ENCODE measurements at places on chromosomes 2 and 18.

DNA sequence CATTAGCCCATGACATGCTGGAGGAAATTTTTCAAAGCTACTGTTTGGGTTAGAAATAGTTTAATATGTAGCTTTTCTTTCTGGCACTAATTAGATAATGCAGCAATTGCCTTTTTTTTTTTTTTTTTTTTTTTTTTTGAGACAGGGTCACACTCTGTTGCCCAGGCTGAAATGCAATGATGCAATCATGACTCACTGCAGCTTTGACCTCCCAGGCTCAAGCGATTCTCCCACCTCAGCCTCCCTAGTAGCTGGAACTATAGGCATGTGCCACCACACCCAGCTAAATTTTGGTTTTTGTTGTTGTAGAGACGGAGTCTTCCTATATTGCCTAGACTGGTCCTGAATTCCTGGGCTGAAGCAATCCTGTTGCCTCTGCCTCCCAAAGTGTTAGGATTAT lies 136.2 kb downstream of the SP100 start:
- no peak for DNase-seq

DNA sequence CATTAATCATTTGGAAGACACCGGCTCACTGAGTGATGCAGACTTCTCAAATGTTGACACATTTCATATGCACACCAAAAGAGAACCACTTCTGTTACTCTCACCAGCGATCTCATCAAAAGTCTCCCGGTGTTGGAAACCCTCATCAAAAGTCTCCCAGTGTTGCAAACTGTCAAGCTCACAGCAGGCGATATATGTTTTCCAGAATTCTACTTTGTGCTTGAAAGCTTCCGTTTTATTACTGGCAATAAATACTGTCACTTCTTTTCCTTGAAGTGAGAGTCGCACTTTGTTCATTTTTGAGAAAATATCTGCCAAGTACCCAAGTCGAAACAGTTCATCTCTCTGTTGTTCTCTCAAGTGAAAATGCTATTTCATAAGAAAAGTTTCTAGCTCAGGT lies 20.5 kb downstream of the MLPH start:
- no peak for DNase-seq

DNA sequence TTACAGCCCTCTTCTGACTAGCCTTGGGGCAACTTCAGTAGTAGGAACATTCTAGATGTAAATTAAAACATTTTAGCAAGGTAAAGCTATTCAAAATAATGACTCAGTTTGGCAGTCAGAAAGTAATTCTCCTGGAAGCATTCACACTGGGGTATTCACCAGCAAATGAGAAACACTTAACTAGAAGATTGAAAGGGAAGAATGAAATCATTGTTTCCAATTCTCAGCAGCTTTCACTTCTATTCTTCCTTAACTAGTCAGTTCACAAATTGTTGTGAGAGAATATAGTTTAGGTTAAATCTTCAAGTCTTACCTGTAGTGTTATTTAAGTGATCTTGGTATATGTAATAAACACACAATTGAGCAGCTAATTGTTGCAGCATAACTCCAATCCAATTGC lies 1135.6 kb upstream of the FAM98A start:
- DNase-seq = no peak

DNA sequence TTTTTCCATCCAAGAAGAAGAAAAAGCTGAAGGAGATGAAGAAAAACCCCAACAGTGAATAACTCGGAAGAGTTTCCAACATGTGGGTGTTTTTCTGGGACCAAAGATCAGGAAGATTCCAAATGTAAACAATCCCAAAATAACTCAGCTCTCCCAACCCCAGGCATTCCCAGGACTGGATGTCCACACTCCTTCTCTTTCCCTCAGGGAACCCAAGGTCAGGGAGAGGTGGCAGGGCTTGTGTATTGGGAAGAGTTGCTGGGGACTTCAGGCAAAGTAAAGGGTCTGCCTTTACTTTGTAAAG lies 268.0 kb downstream of the DYSF start:
- DNase-seq = no peak

GRCh38 chr2:56011624-56012023 lies 88.0 kb upstream of the EFEMP1 start:
- DNase-seq = no peak

GRCh38 chr18:46387441-46388131 lies 269.4 kb downstream of the LOXHD1 start:
- no peak for DNase-seq

GRCh38 chr2:174121612-174122011 lies 126.7 kb downstream of the OLA1 start:
- DNase-seq = no peak

DNA sequence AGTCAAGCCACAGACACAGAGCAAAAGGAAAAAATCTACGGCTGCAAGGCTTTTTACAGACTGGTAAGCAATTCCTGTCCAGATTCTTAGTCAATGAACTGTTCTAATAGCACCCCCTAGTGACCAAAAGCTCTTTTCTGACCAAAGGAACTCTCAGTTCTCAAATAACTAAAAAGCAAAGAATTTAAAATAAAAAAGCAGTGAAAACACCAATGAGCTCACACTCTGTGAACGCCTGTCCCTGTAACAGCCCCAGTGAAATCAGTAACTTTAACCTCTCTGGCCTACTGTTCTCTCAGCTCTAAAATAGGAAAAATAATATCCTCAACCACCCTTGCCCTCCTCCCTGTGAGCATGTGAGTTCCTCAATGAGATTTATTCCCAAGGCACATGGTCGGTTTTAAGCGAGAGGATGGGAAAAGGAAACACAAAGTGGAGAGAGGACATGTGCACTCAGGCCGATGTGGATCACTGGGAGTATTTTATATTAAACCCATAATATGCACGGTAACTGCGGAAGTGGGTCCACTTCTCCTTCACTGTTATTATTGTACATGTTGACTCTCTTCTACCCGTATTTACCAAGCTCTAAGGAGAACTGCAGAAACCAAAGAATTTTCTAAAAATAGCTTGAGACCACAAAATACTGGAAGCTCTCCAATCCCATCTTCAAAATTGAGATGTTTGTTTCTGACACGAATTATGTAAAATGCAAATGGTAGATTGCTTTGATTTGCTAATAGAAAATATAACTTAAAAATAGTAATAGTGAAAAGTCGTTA lies 128.5 kb downstream of the STK39 start:
- DNase-seq = peak; percentile 60

DNA sequence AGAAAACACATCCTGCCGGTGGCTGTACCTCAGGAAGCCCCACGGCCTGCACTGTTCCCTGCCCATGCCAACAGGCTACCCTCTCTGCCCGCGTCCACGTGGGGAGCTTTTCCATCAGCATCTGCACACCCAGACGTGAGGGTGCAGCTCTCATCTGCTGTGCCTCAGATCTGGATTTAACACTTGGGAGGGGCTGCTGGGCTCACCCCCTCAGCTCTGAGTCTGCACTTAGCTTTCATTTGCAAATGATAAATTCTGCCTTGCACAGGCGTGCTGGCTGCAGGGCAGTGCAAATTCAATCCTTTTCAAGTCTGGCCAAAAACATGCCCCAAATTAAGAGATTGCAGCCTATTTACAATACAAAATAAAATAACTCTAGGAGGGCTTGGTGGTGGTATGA lies 245.7 kb downstream of the TWIST2 start:
- DNase-seq = no peak

DNA sequence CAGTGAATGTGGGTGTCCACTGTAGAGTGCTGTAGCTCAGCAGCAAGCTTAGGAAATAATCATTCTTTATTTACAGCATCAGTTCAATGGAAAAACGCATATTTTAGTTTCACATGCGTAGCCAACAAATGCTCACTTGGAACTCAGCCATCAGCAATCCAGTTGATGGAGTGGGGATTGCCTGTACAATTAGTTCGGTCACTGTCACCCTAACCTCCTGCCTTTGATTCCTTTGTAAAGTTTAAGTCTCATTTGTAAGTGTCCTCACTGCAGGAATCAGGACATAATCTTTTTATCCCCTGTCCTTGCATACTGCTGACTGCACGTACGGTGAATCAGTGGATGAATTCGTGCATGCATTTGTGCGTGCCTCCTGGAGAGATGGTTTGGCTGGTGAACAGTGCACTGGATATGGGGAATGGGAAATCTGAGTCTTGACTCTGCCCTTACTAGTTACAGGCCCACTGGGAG lies 55.9 kb downstream of the RAB31 start:
- no peak for DNase-seq

DNA sequence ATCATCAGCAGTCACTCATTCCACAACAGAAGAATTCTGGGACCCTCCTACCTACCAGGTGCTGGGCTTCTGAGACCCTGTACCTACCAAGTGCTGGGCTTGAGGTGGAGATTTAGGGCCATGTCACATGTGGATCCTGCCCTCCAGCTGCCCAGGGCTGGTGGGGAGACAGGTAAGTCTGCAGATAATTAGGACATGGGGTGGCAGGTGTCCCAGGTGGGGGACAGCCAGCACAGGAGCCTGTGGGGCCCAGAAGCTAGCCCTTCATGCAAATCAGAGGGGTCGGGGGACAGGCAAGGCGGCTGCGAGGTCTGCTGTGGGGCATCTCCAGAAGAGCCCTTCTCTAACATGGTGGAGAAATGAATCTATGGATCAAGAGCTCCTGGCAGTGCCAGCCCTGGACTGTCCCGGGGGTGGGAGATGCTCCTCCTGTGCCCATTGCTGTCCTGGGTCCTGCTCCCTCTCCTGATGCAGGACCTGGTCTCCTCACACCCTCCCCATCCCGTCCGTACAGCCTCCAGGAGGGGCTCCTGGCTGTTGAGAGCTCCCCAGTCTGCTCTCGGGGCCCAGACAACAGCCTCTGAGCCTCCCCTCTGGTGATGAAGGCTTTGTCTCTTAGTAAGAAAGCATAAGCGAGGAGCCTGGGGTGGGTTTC lies 106.3 kb upstream of the GLI2 start:
- DNase-seq = no peak

GRCh38 chr2:129748653-129749052 lies 230.8 kb upstream of the RAB6C start:
- DNase-seq = no peak

GRCh38 chr18:56521263-56521662 lies 117.1 kb downstream of the TXNL1 start:
- DNase-seq = no peak

GRCh38 chr2:186868344-186868743 lies 19.4 kb upstream of the ZSWIM2 start:
- DNase-seq = no peak

DNA sequence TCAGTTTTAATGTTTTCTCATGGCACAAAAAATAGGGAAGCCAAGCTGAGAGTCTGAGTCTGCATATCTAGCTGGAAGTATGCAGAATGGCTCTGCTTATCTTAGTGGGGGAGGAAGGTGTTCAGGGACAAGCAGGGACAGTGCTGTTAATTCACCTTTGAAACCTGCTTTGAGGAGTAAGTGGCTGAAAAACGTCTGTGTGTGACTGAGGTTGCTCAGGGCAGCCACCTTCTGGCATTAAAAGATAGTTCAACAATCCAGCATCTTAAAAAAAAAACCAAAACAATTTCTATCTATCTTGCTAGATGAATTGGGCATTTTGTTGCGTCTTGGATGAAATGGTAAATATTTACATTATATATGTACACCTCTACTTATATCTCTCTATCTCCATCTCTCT lies 2.0 kb upstream of the TRPM8 start:
- no peak for DNase-seq

DNA sequence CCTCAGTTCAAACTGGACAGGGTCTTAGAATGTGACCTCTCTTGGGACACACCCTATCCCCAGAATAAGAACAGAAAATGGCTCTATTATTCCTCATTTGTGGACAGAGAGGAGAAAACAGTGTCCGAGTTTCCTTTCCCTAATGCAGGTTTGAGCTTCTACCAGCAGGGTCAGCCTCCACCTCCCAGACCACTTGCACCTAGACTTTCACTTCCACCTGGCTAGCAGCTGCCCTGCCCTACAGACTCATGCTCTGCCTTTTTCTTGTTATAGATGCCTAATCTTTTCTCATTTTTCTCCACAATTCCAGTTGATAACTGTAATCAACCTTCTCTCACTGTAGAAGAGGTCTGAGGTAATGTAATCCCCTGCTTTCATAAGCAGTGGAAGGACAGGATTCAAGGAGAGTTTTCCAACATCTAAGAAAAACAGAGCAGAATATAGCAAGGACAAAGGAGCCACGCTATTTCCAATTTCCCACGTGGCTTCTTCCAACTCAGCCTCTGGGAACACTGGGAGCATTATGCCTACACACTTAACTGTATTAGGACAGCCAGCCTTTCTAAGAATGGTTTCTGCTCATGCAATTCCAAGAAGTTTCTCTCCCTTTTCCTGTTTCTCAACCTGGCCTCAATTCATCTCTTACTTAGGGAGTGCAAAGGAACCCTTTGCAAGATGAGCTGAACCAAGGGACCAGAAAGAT lies 239.8 kb downstream of the BCL11A start:
- DNase-seq = no peak

All from naive B cell (primary cell).